ENCODE measurements at places on chromosomes 1 and 21.

DNA sequence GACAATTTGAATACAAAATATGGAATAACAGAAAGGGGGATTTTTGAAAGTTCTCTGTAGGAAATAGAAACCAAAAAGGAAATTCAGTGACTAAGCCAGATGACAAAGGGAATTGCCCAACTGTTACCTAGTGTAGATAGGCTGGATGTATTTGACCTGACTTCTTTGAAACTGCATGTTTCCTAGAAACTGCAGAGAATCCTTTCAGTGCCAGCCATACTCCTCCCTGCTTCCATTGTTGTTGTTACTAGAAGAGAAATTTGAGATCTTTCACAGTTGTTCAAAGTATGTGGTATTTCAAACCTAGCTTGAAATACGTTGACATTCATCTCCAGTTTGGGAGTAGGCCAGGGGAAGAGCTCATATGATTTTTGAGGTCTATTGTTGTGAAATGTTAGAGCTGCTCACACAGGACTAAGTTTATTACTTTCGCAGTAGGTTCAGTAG is 1.8 kb upstream of the GBP5 start:
- DNase-seq: no peak

DNA sequence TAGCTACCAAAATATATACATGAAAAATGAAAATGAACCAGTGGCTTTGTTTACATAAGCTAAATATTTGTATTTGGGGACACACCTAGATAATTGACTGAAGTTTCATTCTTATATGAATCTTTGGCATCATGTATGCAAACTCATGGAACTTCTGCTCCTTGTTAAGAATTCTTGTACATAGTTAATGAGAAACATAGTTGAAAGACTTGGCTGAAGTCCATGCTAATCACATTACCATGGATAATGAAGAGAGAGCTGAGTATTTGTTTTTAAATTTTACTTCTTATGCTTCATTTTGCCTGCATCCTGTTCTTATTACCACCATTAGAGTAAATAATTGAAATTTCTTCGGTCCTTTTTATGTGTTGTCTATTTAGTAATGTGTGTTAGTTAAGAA is 108.8 kb downstream of the LRRC53 start:
- no peak for DNase-seq

DNA sequence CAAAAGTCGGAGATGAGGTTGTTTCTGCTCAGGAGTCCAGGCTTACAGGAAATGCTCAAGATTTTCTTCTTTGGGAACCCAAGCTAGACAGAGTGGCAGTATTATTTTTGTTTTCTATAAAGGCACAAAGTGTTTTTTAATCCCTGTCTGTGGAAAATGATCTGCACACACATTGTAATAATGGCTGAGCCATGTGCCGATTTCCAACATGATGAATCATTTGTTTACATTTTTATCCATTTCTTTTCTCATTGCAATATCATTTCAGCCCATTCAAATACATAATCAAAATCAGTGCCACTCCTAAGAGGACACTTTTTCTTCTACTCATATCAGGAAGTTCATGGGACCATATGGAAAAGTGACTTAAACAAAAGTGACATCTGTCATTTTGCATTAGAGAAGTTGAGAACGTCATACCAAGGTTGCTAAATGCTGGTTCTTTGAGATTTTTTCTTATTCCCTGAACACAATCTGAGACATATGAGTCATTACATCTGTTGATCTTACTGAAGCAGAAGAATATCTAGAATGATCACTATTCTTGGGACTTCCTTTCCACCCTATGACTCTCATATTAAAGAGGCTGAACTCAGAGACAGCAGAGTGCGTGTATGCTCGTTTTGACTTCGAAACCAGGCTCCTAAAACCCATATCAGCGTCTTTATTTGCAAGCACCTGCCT is 44.9 kb downstream of the ACTA1 start:
- no peak for DNase-seq

DNA sequence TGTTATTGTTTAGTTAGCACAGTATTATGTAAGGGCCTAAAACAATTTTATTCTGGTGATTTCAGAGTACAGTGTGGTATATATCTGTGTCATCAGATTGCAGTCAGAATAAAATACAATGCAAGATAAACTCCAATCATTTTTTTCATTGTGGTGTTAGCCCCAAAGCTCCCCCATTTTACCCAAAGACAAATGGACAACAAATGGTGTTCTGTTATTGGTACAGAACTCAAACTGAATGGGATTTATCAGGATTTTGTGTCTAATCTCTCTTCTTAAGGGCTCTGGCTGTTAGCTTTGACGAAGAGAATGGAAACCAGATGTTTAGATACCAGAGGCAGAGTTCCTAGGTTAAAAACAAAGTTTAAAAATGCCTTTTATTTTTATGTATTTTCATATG is 163.1 kb upstream of the USP25 start:
- DNase-seq: no peak

GRCh38 chr1:243568793-243569192 is 281.2 kb downstream of the AKT3 start:
- DNase-seq: no peak
